ENCODE measurements at places on chromosomes 12 and 14. TPM values are rescaled to one million over a fixed set of nuclear protein-coding genes. Genes with fewer than 3 reads are reported as not detected.

The USP30 gene
- polyA plus RNA-seq: 16.0 TPM

The NAB2 gene
- polyA plus RNA-seq: 0.81 TPM

The TMTC1 gene
- not detected for polyA plus RNA-seq

The METTL25 gene
- 12.7 TPM for polyA plus RNA-seq

The RASSF9 gene
- not detected for polyA plus RNA-seq

The TAS2R10 gene
- not detected for polyA plus RNA-seq

The SRGAP1 gene
- polyA plus RNA-seq: not detected

The BDKRB1 gene
- polyA plus RNA-seq: not detected

The HOXC6 gene
- not detected for polyA plus RNA-seq

The RIMBP2 gene
- polyA plus RNA-seq: not detected

The DTX1 gene
- polyA plus RNA-seq: 0.61 TPM

The DNAAF2 gene
- polyA plus RNA-seq: 33.4 TPM
